Pons (tissue), 1 donor: ENCODE measurements at places on chromosomes 5 and 9.

GRCh38 chr9:70324963-70325362, 66.2 kb downstream of the SMC5 start:
- no peak for DNase-seq

GRCh38 chr5:79513704-79514390, at the start of gene HOMER1:
Gene HOMER1, minus strand, starts transcription at chr5:79514134. Its CDS starts 1,360 bp downstream, at chr5:79512774.
- peak; percentile 59 for DNase-seq

- no peak for DNase-seq
Observed at GRCh38 chr9:134612309-134612708, 29.3 kb upstream of the COL5A1 start.

DNA sequence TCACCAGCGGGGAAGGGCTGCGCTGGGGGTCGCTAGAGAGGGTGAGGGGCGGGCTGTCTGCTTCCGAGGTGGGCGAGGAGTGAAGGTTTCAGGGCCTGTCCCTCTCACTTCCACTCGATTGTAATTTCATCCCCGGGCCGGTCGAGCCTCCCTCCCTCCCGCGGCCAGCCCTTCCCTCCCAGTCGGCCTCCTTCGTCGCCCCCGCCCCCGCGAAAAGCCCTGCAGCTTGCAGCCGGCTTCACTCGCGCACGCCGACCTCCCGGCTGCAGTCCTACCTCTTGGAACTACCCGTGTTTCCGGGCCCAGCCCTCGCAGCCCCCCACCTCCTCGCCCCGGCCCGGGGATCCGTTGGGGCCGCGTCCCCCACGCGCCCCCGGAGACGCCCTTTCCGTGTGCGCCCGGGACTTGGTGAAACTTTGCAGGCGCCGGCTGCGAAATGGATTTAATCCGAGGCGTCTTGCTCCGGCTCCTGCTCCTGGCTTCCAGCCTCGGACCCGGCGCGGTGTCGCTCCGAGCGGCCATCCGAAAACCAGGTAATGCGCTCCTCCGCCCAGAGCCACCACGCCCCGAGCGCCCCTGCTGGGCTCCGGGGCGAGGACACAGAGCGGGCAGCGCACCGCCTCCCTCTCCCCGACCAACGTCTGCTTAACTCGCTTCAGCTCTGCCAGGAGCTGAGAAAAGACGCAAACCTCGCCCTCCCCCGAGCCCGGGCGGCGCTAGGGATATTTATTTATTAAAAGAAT, at the start of gene EGFLAM:
Gene EGFLAM (plus strand): TSS at position 241 of the 743 bp plus-strand sequence. CDS start 196 bp downstream, at position 437.
- DNase-seq: no peak

- no peak for DNase-seq
Observed at GRCh38 chr9:129606161-129607026, 14.5 kb downstream of the C9orf50 start.

DNA sequence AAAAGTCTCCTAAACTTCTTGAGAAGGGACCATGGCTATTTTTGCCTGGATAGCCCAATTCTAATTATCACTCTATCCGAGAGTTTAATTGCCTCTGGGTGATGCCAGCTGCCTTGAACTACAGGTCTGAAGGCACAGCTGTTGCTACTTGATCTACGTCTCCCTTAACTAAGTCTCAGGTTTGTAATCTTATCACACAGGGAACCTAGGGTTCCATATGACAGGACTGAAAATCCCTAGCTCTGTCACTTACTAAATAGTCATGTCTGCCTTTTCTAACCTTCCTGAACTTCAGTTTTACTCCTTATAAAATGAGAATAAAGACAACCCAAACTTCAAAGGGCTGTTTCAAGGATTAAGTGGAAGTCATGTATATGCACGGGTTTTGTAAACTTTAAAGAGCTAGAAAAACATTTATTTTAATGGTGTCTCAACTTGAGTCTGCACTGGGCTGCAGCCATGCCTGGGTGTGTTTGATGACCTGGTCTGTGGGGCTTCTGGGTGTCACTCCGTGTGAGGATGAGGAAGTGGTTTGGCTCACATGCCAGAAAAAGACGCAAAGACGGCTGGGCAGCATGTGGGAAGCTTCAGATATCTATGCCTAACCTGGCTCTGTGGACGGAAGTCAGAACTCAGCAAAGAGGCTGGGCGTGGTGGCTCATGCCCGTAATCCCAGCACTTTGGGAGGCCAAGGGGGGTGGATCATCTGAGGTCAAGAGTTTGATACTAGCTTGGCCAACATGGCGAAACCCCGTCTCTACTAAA, 129.3 kb upstream of the SLC44A1 start:
- DNase-seq: peak; percentile 42

GRCh38 chr5:115578657-115579056, 23.6 kb downstream of the TICAM2 start:
- DNase-seq: no peak

DNA sequence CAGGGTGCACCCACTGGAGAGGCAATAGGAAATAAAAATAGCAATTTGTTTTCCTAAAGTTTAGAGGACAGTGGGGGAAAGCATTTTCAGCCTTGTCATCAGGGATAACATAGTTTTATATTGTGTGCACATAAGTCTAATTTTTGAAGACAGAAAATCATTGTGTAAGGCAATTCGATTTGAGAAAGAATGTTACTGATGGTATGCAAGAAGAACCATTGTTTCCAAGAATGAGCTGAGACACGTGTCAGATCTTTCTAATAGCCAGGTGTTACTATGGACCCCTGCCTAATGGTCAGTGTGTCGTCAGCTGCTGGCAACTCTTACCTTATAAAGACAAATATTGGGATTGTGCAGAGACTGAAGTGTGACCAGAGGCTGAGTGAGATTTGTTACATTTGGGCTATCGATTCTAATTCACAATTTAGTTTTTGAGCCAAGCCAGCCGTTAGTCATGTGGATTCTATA, 67.1 kb upstream of the PPP2R2B start:
- DNase-seq: no peak

- DNase-seq: no peak
Observed at GRCh38 chr5:82142928-82143577, 135.1 kb downstream of the RPS23 start.

- DNase-seq: no peak
Observed at GRCh38 chr5:117425163-117425562, 850.5 kb upstream of the SEMA6A start.

GRCh38 chr5:132485641-132486317, 4.8 kb downstream of the IRF1 start:
- DNase-seq: no peak

- no peak for DNase-seq
Observed at GRCh38 chr5:40555886-40556285, 123.8 kb upstream of the PTGER4 start.

GRCh38 chr9:131407717-131408195, 13.9 kb downstream of the PRRC2B start:
- DNase-seq: peak; percentile 80

DNA sequence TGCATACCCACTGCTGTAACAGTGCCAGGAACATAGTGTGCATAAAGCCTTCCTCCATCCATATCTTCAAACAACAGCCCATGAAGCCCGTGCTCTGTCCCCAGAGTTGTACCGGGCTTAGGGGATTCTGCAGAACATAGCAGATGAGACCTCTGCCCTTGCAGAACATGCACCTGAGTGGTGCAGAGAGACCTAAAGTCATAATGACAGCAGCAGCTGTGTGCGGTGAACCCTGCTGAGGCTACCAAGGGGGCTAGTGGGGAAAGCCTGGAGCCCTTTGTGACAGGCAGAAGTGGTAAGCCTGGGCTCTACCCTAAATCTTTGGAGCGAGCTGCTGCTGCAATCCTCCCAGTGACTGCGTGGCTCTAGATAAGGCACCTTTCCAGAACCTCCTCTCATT, 32.2 kb upstream of the BRD3 start:
- DNase-seq: no peak

DNA sequence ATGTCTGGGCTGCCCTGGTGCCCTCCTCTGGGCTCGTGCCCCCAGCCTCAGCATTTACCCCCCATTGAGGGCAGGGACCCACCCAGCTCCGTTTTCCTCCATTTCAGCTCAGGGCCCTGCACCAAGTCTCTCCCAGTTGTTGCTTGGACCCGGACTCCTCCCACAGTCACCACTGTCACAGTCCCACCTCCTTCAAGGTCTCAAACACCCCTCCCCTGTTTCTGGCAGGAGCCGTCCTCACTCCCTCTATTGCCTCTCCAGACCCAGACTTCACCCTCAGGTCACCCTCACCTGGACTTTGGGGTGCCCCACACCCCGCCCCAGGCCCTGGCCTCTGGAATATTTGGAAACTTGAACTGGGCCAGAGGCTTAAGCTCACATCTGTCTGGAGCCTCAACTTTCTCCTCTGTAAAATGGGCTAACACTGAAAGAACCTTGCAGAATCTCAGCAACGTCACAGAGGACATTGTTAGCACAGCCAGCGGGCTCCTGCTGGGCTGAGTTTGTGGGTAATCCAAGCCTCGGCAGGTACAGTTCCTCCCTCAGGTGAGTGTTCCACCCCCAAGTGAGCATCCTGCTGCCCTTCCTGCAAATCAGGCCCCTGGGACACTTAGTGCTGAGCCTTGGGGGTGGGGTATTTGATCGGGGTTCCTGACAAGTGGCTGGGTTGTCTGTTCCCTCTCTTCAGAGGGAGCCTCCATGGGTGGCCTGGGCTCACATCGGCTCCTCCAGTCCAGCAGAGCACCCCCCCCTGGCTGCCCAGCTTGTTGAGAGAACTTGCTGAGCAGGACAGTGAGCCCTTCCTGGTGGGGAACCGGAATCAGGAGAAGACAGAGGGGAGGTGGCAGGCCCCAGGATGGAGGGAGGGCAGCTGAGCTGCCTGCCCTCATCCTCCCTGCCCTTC, 130.1 kb downstream of the C9orf50 start:
- DNase-seq: peak; percentile 18

DNA sequence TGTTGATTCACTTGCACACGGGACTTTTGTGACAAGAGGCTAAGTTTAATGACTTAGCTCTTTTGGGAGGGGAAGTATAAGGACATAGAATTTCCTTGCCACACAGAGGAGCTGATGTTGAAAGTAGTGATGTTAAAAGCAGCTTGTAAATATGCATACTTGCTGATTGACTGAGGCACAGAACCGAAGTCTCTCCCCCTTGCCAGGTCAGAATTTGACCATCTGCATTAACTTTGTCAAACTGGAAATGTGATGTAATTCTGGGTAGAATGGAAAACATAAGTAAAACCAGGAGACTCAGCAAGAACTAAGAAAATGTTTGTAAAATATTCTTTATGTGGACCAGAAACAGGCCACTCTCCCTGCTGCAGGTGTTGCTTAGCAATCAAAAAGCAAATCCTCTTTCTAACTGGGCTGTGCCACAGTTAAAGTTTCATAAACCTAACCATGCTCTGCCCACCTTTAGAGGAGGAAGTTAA, 284.2 kb downstream of the NR3C1 start:
- no peak for DNase-seq

DNA sequence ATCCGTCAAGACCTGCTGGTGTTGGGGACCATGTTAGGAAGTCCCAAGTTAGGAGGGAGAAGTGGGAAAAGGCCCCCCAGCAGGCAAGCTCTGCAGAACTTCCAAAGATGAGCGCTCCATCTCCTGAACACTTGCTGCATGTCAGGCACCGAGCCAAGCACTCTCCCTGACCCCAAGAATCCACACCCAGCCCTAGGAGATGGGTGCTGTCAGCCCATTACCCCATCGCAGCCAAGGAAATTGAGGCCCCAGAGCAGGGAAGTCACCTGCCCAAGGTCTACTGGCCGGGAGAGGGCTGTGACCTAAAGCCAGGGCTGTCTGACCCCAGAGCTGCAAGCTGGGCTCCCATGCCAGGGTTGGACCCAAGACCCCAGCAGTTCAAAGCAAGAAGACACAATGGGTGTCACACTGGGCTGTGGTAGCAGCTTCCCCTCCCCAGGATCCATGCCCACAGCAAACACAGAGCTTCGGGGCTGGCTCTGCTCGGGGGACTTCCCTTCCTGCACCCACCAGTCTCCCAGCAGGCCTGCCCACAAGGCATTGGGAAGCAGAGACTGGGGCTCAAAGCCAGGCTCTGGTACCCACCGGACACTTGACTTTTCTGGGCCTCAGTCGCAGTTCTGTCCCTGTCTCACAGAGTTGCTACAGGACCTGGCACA, 13.5 kb downstream of the EEIG1 start:
- no peak for DNase-seq

- DNase-seq: no peak
Observed at GRCh38 chr9:129323999-129324553, 146.0 kb upstream of the IER5L start.

GRCh38 chr5:41191249-41191648, 22.1 kb downstream of the C6 start:
- no peak for DNase-seq

GRCh38 chr9:4382722-4383317, 83.0 kb upstream of the GLIS3 start:
- DNase-seq: peak; percentile 52

DNA sequence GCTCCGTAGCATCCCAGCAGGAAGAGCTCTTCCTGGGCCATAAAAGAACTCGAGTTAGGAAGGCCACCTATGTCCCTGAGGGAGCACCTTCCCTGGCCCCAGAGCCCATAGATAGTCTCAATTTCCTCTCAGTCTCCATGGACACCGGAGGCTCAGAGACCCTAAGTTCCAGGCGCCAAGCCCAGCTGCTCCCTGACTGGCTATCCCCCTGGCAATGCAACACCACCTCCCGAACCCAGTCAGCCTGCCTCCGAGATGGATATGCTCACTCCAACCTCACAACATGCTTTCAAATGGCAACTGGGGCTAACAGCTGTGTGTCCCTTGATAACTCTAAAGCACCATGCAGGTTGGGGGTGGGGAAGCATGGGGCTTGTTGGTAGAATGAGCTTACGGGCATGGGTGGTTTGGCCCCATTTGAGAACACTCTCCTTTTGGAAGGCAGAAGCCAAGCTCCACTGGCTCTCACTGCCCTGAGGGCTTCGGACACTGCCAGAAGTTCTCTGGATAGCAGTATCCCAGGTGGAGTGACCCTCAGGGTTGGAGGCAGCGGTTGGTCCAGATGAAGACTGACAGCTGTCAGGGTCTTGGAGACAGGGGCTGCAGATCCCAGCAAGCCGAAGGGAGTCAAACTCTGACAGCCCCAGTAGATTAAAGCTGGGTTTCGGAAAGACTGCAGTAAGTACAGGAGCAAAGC, 165.3 kb downstream of the PAX5 start:
- DNase-seq: no peak

DNA sequence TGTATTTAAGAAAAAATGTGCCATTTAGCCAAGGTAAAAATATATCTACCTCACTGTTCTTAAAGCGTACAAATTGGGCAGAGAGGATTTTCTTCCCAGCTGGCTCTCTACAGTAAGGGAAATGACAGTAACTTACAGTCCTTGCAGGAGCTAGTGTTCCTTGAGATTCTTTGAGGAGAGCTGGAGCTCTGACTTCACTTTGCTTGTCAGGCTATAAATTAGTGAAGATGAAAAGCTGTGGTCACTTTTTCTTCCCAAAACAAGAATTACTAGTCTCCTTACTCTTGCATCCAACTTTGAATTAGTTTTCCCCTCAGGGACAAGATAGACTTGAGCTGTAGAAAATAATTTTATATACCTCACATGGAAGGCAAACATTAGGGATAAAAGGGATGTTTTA, 129.9 kb downstream of the ZSWIM6 start:
- DNase-seq: no peak

DNA sequence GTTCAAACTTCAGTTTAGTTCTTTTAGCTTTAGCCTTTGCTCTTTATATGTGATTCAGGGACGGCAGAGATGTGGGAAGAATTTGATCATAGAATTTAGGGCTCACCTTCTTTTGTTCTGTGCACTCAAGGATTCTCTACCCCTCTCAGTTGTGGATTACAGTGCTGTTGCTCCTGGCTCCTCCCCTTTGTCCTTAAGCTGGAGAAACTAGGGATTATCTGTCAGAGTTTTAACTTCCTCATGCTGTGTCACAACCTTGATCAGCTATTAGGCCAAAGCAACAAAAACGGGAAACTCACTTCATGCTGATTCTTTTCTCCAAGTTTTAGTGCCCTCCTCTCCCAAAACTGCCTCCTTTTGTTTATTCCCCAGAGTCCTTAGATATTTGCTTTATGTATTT, 13.0 kb upstream of the PCDHAC2 start:
- DNase-seq: no peak

GRCh38 chr9:94018628-94019027, 63.5 kb upstream of the BARX1 start:
- DNase-seq: no peak
